Ecto neural progenitor cell (in vitro differentiated cells): ENCODE measurements at places on chromosomes 7 and 10.

- no peak for DNase-seq
Measured at GRCh38 chr7:85343484-85343883, 156.6 kb upstream of the SEMA3D start.

DNA sequence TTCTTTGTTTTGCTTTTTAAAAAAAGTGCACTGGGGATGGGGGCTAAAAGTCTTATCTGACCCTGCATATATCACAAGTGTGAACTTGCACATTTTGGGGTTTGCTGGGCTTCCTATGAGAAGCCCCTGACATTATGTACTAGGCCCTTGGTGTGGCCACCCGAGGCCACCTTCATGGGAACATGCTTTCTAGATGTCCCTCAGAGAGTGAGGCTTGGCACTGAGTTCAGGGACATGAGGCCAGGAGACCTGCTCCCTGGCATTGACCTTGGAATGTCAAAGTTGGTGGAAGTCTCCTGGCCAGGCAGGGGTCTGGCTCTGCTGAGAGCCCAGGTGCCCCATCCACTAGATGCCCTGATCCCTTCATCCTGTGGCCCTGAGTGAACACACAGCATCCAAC lies 536.2 kb downstream of the TCERG1L start:
- DNase-seq, result no peak

DNA sequence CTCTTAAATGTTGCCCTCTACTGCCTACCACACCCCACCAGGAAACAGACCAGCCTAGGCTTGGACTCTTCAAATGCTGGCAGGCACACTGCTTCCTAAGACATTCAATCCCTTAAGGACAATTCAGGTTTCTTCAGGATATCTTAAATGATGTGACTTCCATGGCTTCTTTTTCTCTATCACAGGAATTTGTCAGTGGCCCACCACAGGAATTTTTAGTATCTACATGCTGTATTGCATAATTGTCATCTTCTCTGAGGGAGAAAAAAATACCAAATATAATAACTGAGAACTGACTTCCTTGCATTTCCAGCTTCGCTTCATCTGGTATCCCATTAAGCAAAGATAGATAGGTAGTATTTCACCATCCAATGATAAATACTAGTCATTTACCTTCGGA lies 129.3 kb downstream of the WNT2 start:
- DNase-seq, result no peak

- no peak for DNase-seq
Measured at GRCh38 chr7:117250801-117251200, 72.1 kb downstream of the WNT2 start.

DNA sequence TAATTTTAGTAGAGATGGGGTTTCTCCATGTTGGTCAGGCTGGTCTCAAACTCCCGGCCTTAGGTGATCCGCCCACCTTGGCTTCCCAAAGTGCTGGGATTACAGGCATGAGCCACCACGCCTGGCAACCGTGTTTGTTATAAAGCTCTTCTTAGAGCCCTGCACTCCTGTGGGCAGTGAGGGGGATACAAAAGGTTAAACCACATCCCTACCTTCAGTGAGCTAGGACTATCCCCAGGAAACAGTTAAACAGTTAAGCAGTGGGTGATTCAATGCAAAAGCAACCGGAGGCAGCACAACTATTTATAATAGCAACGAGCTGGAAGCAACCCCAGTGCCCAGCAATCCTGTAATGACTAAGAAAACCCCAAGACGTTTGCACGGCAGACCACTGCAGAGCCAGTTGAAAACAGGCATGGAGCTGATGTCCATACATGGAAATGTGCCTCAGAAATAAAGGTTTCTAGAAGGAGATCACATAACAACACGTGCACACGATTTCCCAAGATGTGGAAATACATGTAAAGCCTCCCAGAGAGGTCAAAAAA lies 107.2 kb upstream of the LYZL2 start:
- DNase-seq, result no peak
